ENCODE measurements at places on chromosomes 1 and 21.

- no peak for DNase-seq
Observed at GRCh38 chr1:80293818-80294217, 1287.3 kb upstream of the ADGRL4 start.

- DNase-seq: no peak
Observed at GRCh38 chr1:174060090-174060489, 37.9 kb upstream of the RC3H1 start.

GRCh38 chr21:14480411-14481031 lies 65.6 kb downstream of the SAMSN1 start:
- DNase-seq: no peak

DNA sequence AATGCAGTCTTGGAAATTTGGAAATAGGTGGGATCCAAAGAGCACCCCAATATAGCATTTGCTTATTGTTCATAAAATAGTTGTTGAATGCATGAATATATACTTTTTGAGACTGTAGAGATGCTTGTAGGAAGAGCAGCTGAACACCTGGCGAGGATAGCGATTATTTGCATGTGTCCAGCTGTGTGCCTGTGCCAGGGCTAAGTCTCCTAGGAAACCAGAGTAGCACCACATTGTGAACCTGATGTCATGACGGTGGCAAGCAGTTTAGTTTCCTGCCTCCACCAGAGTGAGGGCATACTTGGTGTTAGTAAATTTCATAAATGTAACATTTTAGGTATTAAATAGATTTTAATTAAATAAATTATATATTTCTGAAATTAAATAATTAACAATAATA lies 37.3 kb upstream of the IRF2BP2 start:
- DNase-seq: no peak

DNA sequence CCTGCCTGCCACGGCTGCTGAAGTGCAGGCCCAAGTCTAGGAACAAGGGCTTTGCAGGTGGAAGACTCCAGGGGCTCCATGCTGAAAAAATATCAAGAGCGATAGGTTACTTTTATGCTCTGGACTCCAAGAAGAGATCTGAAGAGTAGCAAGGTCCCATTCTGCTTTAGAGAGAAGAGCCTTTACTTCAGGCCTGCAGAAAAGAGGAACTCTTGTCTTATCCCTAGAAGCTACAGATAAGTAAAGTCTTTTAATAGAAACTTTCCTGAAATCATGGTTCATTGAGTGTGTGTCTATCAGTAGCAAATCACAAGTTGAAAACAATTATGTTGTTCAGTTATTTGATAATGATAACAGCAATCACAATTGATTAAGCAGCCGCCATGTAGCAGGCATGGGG lies 113.3 kb downstream of the TNR start:
- DNase-seq: no peak

GRCh38 chr1:147600119-147601111 lies 59.1 kb downstream of the BCL9 start:
- DNase-seq: no peak

GRCh38 chr1:175803413-175803812 lies 60.0 kb upstream of the TNR start:
- no peak for DNase-seq

- no peak for DNase-seq
Observed at GRCh38 chr1:166272155-166272554, 105.4 kb upstream of the FAM78B start.

DNA sequence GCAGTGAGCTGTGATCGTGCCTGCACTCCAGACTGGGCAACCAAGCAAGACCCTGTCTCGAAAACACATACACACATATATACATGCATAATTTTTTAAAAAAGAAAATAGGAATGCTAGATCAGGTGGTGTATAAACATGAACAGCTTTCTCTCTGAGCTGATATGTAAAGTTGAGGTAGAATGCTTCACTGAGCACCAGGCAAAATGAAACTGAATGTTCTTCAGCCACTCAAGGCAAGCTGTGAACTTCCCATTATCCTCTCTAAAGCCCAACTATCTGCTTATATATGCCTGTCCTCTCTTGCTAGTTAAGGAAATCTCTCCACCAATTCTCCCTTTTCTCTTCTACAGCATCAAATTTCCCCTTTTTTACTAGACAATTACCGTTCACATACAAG lies 93.0 kb downstream of the NUF2 start:
- no peak for DNase-seq

- no peak for DNase-seq
Observed at GRCh38 chr1:9850442-9851162, 26.8 kb upstream of the CLSTN1 start.

DNA sequence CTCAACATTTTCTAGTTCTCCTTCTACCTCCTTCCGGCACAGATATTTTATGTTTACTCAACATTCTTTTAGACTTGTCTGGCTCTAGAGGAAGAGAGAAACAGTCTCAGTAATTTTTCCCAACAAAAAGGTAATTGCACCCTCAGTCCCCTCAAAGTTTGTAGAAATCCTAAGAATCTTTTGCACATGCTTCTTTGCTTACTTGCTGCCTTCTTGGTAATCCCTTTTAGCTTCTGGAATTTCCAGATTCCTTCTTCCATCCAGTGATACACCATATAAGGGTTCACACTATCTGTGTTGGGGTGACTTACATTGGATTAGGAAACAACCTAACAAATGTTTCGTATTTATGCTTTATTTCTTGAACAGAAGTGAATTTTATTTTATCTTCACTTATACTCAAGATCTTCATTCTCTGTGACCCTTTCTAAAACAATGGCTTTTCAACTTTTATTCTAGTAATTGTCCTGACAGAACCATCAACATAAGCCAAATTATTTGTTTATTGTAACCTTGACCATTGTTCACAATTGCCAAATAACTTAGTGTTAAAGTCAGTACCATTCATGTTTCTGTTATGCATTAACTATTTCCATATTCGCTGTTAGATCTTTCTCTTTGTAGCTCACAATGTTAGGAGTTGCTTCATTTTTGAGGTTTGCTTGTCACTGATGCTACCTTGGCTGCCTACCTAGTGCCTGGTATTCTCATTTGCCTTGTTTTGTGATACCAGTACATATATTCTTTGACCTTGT lies 238.1 kb downstream of the HMCN1 start:
- no peak for DNase-seq

- DNase-seq: no peak
Observed at GRCh38 chr1:216457356-216457755, 34.1 kb upstream of the USH2A start.

- DNase-seq: no peak
Observed at GRCh38 chr1:186326009-186326408, 49.0 kb downstream of the TPR start.

- DNase-seq: no peak
Observed at GRCh38 chr1:208007938-208008342, 97.0 kb upstream of the CD34 start.

DNA sequence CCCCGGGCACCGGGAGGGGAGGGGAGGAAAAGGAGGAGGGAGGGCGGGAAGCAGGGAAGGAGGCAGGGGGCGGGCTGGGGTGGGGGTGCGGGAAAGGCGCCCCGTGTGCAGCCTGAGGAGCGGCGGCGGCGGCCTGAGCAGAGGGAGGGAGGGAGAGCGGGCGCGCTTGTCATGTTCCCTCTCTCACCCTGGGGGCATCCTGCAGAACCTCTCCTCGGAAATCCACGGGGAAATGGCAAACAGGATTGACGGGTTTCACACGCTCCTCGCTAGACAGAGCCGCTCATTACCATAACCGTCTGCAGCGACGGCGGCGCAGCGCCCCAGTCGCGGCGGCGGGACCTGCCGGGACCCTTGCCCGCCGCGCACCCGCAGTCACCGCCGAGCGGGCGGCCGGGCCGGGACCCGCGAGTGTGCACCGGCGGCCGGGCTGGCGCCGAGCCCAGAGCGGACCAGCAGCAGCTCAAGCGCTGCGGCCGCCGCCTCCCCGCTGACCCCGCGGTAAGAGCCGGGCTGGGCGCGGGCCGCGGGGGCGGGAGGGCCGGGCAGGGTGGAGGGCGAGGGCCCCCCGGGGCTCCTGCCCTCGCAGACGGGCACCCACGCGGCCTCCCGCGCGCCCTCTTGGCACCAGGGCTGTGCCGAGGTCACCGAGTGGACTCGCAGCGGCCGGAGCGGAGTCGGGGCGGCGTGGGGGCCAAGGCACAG lies at the start of gene SERTAD4:
Gene SERTAD4, plus strand, starts transcription at position 286 of the 705 bp plus-strand sequence. CDS start 5,165 bp downstream, outside the sequence.
- peak; percentile 89 for DNase-seq

DNA sequence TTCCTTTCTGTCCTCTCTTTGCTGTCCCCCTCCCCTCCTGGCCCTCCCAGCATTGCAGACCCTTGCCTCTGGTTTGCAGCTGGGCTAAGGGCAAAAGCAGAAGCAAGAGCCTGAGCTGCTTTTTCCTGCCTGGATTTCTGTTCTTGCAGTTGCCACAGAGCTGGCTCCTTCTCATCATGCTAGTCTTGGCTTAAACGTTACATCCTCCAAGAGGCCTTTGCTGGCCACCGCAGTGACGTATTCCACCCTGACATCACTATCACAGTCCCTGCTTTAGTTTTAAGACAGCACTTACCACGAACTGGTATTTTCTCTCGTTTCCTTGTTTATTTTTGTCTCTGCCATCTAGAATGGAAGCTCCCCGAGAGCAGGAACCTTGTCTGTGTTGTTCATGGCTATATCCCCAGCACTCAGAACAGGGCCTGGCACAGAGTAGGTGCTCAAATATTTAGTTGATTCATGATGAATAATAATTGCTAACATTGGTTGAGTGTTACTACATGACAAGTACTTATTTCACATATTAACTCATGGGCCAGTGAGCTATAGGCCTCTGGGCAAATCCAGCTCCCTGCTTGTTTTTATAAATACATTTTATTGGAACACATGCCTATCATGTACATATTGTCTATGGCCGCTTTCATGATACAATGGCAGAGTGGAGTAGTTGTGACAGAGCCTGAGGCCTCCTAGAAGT lies 13.2 kb upstream of the CSF1 start:
- DNase-seq: no peak

GRCh38 chr1:156660752-156661112 lies 16.5 kb downstream of the NES start:
- no peak for DNase-seq

GRCh38 chr1:47403321-47403910 lies 12.7 kb upstream of the FOXE3 start:
- no peak for DNase-seq

DNA sequence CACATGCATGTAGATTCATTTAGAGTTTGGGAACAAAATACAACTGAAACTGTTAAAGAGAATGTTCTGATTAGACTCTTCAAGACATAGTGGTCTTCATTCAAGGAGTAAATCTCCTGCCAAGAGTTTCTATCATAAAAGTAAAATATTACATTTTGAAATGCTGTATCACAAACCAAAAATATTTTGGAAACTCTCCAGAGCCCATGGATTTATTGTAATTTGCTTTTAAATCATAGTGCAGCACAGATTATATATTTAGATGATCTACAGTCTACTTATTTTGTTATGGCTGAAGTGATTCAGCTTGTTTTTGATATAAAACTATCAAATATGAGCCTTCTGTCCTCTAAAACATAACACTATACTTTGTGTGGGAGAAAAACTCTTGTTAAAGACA lies 105.3 kb downstream of the DISP1 start:
- DNase-seq: no peak

DNA sequence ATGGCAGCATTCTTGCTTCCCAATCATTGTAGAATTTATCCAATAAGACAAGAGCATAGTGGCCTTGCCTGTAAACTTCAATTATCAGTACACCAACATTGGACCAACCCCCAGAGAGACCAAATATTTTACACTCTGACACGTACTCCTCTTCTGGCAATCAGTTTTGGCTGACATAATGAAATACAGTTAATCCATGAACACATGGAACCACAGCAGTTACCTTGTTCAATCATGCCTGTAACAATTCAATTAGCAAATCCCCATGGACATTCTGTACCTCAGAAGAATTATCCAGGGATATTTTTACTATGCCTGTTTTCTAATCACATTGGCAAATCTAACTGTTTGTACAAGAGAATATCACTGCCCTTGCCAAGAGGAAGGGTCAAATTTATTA lies 2162.0 kb downstream of the MRPL39 start:
- DNase-seq: peak; percentile 47

DNA sequence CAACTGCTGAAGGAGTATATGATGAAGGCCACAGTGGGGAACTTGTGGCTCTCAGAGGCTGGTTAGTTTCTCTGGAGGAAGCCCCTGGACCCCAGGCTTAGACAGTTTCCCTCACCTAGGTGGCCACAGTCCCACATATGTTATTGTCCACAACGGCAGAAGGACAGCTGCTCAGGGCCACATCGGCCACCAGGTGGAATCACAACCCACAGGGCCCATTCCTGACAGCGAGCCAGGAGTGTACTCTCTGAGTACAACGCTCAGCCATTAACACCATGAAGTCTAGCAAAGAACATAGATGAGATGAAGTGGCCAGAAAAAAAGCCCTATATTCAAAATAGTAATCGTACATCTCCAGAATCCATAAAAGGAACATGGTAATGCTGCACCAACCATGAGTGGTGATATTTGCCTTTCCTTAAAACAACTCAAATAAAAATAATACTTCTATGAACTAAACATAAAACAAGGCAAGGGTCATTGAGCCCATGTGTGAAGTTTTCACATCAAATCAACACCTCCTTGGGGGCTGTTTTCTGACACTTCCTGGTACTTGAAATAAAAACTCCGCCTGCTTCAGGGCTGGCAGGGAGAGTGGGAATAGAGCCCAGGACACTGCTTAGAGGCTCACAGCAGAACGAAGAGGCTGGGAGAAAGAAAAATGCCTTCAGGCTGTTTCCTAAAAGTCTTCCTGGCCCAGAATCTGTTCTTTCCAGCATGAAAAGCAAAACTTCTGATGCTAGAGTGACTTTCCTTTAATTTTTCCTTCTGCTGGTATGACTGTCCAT lies 383.3 kb downstream of the HHAT start:
- no peak for DNase-seq

DNA sequence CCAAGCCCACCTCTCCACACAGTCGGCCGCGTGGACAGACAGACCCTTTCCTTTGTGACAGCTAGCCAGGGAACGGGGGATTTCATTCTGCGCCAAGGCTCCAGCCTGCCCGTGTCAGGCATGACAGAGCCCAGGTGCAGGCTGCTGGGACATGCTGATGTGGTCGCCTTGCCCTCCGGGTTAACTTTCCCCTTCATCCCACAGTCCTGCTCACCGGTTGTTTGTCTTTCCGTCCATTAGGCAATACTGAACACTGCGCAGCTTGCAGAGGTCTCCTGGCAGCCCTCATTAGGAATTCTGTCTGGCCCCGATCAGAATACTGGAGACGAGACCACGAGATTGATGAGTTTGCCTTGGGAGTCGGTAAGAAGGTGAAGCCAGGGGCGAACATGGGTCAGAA lies 62.8 kb downstream of the SPSB1 start:
- no peak for DNase-seq

DNA sequence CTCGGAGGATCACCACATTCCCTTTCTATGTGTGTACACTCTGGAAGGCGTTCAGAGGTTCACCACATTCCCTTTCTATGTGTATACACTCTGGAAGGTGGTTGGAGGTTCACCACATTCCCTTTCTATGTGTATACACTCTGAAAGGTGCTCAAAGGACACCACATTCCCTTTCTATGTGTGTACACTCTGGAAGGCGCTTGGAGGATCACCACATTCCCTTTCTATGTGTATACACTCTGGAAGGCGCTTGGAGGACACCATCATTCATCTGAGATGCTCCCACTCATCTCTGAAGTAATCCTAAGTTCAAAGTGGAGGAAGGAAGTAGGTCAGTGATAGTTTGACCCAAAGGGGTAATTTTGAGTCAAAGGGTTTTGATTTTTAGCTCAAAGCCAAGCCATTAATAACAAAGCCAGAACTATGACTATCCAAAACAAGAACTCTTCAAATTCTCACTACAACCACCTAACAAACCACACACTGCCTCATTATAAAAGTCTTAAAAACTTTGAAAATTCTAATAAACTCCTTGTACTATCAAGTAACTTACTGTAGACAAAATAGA lies 32.9 kb downstream of the NRIP1 start:
- no peak for DNase-seq
